ENCODE measurements at places on chromosomes 3 and 15. TPM values are rescaled to one million over a fixed set of nuclear protein-coding genes. Genes with fewer than 3 reads are reported as not detected.
A peak's percentile ranks its signal among the peaks of the same experiment; 100 is the strongest.

CTXN2 gene
- total RNA-seq: not detected

DNA sequence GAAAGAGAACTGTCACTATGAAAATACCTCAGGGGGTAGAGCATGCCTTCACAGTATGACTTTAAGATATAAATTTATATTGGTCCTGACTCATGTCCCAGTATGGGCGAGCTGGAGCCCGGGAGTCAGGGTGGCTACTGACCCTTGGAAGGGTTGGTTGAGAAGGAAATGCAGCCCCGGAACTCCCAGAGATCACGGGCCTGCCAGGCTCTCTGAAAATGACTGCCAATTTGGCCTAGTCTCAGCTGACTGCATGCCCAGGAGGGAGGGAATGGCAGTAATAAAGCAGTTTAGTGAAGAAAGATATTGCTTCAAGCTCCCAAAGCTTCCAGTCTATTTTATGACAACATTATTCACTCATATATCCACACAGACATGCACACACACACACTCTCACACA lies 299.0 kb downstream of the NR2F2 start:
- DNase-seq: peak; percentile 24

GRCh38 chr3:152155246-152156020 lies 113.3 kb upstream of the MBNL1 start:
- no peak for DNase-seq

GRCh38 chr3:114143817-114144216 lies 35.0 kb downstream of the DRD3 start:
- no peak for DNase-seq

POLQ gene
- total RNA-seq: 20.3 TPM

VPS13C gene
- total RNA-seq: 31.0 TPM

DNA sequence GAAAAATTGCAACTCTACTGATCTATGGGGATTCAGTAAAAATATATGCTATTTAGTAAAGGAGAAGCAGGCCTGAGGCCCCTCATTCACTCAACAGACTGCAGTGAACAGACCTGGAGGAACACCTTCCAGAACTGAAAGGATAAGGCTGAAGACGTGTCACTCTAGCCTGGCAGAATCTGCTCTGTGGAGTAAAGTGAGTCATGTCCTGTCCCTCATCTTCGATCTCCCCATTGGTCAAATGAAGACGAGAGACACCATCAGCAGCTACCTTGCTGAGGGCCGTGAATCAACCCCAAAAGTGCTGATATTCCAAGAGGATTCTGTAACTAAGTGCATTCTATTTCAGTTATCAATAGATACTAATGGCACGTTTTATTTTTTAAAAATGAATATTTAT lies 359.7 kb downstream of the FGF12 start:
- DNase-seq: no peak

DNA sequence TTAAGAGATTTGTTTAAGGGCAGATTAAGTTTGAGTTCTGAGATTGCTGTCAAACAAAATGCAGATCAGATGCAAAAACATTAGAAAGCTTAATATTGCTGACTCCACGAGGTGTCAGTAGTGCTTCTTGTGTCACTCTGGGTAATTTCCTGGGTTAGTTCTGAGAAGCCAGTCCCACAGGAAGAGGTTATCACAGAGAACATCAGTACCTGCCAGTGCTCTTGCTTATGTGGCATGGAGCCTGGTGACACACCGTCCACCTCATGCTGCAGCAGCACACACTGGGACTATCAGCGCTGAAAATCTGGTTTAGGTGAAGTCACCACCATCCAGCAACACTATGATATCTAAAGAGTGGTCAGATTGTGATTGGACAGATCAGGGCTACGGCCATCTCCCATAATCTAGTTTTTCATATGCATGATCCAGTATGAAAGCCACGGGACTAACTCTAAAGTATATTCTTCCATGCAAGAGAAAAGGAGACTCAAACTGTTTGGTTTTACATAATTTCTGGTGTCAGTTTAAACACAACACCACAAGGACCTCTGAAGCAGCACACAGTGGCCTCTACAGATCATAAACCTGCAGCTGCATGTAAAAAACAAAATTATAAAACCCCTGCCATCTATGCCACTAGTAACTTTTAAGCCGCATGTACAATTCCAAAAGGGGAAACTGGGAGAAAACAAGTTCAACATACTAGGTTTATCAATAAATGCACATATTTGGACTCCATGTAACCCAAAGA lies 36.1 kb upstream of the MYO5C start:
- DNase-seq: peak; percentile 52

- peak; percentile 43 for DNase-seq
Measured at GRCh38 chr3:35867791-35868190, 228.5 kb downstream of the ARPP21 start.

DNA sequence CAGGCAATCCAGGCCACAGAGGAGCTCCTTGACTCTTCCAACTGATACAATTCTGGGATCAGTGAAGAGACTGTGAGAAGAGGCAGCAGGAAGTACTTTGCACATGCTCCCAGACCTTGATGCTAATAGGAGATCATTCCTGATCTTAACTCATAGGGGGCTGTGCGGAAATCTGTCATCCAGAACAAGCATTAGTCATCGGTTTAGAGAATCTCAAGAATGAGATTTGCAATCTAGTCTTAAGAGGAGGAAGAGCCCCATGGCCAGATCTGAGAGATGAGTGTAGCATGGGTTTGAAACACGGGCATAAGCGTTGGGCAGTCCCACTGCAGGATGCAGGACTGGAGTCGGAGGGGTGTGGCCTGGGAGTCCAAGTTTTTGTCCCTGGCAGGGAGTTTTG lies 1081.1 kb downstream of the NAALADL2 start:
- peak; percentile 16 for DNase-seq

Measured in A673 (cell line).